Stimulated activated CD8-positive, alpha-beta memory T cell treated with anti-CD3 and anti-CD28 coated beads, Interleukin-15, amount 100 ng/mL, for 4 hours (primary cell): ENCODE measurements at places on chromosomes 5 and 9.

DNA sequence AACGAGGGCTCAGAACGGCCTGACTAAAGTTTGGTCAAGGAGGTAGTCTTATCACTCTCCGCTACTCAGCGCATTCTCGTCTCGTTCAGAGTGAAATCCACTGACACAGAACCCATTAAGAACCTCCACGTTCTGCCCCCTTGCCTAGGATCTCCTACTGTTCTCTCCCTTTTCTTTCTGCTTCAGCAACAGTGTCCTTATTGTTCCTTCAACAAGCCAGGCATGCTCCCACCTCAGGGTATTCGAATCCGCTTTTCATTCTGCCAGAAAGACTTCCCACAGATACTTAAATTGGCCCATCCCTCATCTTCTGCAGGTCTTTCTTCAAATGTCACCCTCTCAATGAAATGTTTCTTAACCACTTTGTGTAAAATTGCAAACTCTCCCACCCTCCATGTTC lies 4.3 kb upstream of the ZNF354C start:
- DNase-seq = no peak

DNA sequence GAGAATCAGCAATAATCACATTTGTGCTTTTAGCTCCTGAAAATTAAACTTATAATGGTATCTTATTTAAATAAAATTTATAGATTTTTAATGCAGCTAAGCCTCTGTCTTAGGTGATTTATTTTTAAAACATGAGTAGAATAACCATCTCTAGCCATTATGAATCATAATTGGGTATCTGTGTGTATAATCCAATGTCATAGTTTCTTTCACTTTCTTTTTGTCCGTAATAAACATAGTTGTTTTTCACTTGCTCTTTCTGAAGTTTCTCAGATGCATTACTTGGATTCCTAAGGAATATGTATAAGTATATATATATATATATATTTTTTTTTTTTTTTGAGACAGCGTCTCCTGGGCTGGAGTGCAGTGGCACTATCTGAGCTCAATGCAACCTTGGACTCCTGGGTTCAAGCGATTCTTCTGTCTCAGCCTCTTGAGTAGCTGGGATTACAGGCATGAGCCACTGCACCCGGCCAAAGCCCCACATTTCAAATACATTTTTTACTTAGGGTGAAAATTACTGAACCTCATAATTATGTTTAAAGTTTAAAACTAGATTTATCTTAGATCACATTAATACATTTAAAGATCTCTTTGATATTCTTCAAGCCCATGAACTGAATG lies 377.1 kb downstream of the PRDM9 start:
- no peak for DNase-seq

GRCh38 chr5:146051678-146052077 lies 53.7 kb downstream of the PLAC8L1 start:
- no peak for DNase-seq

GRCh38 chr9:89884356-89885083 lies 279.7 kb downstream of the GADD45G start:
- no peak for DNase-seq

DNA sequence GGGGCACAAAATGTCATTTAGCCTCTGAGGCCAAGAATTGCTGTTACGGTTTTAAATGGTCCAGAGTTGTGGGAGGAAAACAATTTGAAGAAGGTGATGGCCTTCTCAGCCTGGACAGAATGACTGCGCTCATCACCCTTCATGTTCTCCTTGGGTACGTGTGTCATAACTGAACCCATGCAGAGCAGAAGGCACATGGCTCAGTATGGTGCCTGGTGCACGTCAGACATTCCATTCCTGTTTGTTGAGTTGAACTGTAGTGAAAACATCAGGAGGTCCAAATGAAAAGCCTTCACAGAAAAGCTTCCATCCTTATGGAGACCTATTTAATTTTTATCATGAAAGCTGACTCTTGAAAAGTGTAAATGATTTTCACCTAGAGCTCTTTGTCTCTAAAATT lies 133.2 kb downstream of the CFAP90 start:
- DNase-seq = no peak

- DNase-seq = no peak
Measured at GRCh38 chr5:143962201-143962600, 150.2 kb downstream of the HMHB1 start.

GRCh38 chr9:128902351-128903078 lies 18.3 kb upstream of the PHYHD1 start:
- peak; percentile 75 for DNase-seq

- DNase-seq = no peak
Measured at GRCh38 chr5:33659526-33660169, 218.9 kb downstream of the TARS1 start.

DNA sequence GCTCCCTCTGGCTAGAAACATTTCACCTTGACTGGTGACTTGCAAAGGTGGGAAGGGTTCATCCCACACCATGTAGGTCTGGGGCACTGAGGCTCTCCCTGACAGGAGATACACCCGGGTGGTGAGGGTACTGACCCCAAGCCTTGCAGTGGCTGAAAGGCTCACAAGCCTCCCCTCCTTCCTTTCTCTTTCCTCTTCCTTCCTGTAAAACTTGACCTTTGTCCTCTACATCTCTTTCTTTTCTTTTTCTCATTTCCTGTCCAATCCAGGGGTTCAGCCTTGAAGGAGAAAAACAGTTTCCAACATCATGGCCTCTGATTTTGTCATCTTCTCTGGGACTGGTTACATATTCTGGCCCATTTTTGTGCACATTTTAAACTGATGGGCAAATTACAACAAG lies 16.6 kb downstream of the FBP2 start:
- DNase-seq = no peak

- DNase-seq = no peak
Measured at GRCh38 chr9:36963346-36963745, 70.7 kb downstream of the PAX5 start.

DNA sequence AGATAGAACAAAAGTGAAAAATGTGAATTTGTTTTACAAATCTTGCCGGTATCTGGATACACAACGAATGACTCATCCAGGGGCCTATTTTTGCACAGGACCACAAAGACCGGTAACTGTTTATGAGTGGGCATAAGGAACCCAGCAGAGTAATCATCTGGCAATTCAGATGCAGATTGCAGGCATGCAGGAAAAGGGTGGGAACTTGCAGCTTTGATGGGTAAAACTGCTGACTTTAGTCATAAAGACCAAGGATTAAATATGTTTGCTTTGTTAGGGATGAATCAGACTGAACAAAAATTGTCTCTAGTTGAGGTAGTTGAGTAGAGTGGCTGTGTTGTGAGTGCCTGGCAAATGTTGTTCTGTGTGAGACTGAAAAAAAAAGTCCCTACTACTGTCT lies 309.6 kb upstream of the CCNH start:
- no peak for DNase-seq

DNA sequence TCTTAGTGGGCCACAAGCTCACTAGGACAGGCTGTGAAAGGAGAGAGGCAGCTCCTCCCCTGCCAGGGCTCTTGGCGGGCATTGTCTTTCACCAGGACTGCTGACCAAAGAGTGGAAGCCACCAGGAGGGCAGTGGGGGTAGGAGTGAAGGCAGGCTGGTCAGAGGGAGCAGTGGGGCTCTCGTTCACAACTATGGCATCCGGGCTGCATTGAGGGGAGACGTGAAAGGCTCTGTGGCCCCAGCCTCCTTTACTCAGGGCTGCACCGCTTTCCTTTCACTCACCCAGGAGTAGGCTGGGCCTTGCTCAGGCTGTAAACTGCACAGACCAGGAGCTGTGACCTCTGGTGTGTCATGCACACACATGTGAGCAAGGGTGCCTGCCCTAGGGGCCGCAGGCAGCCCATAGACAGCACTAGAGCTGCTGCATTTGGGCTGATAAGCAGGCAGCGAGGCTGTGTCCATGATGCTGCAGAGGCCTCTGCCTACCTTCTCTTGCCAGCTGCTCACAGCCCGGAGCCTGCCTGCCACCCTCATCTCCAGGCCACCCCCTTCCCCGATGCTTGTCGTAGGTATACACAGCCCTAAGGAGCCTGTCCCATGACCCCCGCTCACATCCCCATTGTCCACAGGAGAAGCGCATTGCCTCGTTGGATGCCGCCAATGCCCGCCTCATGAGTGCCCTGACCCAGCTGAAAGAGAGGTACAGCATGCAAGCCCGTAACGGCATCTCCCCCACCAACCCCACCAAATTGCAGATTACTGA lies 130.4 kb downstream of the DAB2IP start:
- DNase-seq = no peak

- DNase-seq = no peak
Measured at GRCh38 chr5:179120421-179120861, 60.3 kb downstream of the ZNF354C start.

DNA sequence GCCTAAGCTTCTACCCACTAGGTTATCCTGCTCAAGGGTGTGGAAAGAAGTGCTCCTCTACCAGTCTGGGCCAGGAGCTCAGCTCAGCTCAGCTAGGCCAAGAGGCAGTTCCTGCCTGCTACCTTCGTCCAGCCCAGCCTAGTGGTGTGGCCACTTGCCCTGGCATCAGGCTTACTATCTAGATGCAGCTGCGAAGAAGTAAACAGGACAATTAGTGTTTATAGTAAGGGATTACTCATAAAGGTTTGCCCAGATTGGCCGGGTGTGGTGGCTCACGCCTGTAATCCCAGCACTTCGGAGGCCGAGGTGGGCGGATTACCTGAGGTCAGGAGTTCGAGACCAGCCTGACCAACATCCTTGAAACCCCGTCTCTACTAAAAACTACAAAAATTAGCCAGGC lies 12.8 kb upstream of the SPATA24 start:
- no peak for DNase-seq

GRCh38 chr5:130158036-130158435 lies 253.8 kb downstream of the CHSY3 start:
- no peak for DNase-seq

- DNase-seq = no peak
Measured at GRCh38 chr5:72108202-72109061, 1.2 kb downstream of the MAP1B start.

DNA sequence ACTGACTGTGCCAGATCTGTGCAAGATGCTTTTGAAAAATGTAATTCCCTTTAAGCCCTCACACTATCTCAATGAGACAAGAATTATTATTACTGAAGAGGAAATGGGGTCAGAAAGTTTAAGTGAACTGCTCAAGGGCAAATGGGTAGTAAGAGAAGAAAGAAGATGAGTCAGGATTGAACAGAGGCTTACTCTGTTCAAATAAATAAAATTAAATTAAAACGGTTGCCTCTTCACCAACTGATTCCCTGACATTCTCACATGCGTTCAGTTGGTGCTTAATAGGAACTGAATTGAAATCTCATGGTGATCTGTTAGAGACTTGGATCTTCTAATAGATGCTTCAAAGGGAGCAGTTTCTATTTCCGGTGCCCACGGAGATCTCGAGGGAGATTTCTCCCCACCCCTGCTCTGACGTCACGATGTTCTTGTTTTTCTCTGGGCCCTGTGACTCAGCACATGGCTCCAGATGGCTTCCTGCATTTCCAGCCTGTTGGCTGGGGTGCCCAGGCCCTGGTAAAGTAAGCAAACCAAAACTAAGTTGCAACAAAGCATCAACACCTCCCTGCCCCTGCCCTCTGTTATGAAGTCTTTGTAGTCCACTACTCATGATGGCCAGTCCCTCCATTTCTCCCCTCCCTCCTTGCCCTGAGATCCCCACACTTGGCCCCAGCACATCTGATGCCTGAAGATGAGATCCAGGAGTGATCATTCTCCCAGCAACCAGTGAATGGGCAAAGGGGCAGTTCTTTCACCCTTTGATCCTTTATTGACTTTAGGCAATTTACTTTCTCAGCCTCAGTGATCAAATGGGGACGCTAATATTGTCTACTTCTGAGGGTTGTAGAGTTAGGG lies 106.1 kb upstream of the CPEB4 start:
- peak; percentile 32 for DNase-seq

DNA sequence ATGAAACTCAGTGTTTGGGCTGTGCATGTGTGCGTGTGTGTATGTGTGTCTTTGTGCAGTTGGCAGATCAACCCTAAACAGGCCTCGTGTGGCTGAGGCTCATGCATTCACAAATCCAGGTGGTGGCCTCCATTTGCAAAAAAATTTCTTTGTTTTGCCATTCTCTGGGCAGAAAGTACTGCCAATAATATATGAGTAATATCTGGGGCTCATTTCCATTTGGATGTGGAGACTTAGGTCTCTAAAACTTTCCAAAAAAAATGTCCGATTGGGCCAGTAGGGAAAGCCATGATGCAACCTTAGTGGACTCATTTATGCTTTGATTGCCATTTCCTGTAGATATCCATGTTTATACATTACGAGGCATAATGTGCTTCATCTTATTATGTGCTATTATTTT lies 77.9 kb upstream of the RPS23 start:
- DNase-seq = no peak

DNA sequence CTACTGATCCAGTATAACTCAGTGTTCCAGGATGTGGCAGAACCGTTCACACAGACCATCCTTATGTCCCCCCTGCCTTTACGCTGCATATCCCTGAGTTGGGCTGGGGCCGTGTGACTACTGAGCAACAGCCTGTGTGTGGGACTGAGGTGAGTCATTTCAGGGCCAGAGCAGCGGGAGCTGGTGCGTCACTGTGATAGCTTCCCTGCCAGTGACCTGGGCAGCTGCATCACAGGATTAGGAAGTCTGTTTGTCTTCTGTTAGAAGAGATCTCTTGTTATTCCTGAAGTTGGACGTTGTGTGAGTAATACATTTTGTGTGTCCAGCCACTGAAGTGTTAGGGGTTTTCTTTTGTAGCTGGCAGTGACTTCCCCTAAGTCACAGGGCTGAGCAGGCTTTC lies 35.6 kb downstream of the TPPP start:
- no peak for DNase-seq

DNA sequence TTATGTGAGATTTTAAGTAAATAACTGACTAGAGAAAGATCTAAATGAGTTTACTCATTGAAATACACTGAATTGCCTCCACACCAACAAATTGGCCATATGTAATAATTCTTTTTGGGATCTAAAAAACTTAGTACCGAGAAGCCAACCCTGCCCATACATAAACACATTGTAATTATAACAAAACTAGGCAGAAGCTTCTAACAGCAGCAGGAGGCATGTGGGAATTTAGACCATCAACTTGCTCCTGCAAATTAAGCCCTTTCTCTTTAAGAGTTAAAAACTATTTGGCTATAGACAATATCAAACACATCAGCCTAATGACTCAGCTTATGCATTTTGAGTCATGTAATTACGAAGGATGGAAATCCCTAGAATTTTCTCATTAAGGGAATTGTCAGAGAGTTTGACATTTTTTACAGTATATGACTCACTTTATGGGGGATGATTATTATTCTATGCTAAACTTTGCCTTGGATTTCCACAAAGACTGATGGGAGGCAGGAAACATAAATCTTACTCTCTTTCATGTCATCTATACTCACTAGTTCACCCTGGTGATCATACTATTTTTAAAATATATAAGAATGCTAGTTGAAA lies 1.0 kb downstream of the IL7R start:
- no peak for DNase-seq

DNA sequence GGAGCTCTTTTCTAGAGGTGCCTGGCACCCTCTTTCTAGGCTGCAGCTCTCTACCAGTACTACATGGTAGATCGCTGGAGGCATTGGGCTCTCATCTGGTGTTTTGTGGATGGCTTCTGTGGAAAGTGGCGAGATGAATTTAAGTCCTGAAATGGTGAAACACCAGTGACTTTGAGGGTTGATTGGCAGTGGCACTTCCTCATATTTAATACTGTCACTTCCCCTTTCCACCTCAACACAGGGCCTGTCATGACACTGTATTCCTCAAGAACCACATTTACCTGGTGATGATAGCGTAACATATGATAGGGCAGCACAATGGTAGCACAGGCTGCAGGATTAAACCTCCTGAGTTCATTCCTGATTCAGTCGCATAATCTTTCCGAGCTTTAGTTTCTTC lies 132.1 kb downstream of the KDM4C start:
- no peak for DNase-seq
